Inflammatory macrophage (primary cell): ENCODE measurements at places on chromosomes 6 and 20.
A peak's percentile ranks its signal among the peaks of the same experiment; 100 is the strongest.

DNA sequence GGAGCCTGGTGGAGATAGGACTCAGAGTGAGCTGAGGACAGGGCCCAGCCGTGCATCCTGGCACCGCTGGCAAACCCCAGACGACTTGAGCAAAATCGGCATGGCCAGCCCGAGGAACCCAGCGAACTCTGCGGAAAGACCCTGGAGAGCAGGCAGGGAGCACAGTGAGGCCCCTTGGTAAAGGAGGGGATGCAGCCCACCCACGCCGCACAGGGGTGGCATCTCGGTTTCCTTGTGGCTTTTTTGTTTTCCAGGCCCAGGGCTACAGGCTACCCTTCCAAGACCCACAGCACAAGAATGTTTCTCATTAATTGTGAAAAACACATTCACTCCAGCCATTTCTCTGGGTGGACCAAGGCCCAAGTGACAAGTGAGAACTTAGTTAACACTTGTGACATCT, 71.4 kb downstream of the BMP7 start:
- DNase-seq, result no peak

DNA sequence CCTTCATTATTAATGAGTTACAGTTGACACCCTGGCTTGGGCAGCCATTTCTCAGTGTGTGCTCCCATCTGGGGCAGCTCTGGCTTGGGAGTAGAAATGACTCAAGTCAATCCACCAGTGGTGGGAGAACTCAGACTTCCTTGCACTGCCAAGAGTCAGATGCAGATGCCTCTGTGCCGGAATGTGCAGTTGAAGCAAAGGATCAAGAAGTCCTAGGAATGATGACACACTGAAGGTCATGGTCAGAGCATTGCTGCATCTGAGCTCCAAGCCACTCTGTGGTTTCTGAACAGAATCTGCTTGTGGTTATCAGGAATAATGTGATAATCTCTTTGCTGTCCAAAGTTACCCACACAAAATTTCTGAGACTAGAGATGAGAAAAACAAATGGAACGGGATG, 19.5 kb upstream of the PAX1 start:
- DNase-seq, result no peak

DNA sequence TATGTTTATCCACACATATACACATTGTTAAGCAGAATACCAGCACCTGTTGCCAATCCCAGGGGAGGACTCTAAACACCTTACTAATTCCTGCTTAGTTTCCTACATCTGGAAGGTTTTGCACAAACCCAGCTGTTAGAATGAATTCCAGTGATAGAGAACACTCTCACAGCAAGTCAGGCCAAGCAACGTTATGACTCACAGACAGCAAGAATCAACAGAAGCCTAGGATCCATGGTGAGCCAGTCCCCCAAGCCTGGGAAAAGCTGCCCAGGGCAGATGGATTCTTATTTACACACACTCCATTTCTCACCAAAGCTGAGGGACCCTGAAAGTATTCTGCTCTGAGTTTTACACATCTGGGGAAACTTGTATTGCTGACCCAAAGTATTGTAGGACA, 291.7 kb downstream of the SLC35F1 start:
- no peak for DNase-seq

DNA sequence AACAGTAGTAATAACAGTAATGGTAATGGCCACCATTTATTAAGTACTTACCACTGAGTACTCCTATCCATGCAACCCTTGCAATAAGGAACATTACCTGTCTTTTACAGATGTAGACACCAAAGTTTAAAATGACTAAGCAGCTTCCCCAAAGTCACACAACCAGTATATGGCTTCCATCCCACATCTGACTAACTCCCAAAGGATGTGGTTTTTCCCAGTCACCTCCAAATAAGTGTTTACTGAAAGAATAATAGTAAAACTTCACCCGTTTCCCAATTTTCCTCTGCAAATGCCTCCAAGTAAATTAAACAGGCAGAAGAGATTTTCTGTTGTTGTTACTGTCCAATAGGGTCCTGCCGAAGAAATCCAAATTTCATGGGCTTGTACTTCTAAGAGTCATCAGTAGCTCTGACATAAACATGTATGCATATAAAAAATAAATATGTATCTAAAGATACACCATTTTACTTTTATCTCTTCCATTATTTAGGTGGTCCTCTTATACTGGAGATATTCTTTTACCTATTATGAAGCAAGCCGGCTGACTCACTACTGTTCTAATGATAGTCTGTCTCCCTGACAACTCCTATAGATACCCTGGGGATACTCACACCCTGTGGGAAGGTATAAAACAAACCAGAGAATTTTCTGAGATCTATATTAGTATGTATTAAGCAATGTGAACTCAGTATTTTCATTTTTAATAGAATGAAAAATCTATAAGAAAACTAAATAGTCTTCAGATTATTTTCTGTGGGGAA, 77.9 kb upstream of the ID4 start:
- no peak for DNase-seq

DNA sequence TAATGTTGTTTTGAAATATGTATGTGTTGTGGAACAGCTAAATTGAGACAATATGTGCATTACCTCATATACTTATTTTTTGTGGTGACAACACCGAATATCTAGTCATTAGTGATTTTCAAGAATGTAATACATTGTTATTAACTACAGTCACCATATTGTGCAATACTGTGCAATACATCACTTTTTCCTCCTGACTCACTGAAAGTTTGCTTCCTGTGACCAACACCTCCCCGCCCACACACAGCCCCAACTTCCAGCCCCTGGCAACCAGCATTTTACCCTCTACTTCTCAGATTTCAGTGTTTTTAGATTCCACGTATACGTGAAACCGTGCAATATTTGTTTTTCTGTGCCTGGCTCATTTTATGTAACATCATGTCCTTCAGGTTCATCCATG, 627.9 kb downstream of the PRKN start:
- DNase-seq, result peak; percentile 94

GRCh38 chr6:10369896-10370295, 45.0 kb downstream of the TFAP2A start:
- no peak for DNase-seq

- no peak for DNase-seq
Measured at GRCh38 chr6:145486306-145486705, 249.0 kb downstream of the EPM2A start.

- DNase-seq, result no peak
Measured at GRCh38 chr6:11493974-11494373, 43.6 kb upstream of the TMEM170B start.

DNA sequence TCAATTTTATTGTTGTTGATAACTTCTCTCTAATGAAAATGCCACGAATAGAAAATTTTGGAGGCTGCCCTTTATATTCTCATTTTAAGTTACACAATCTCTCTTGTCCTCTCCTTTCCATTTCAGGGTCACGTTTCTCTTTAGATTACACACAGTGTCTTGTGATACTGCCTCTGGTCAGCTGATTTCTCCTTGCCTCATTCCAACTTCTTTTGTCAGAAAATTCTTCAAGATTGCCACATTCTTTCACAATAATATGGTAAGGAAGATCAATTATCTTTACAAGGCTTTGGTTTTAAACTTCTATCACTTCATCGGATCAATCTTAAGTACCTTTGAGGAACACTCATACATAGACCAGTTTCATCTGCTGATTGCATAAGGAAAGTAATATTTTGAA, 370.3 kb downstream of the RFPL4B start:
- peak; percentile 3 for DNase-seq

DNA sequence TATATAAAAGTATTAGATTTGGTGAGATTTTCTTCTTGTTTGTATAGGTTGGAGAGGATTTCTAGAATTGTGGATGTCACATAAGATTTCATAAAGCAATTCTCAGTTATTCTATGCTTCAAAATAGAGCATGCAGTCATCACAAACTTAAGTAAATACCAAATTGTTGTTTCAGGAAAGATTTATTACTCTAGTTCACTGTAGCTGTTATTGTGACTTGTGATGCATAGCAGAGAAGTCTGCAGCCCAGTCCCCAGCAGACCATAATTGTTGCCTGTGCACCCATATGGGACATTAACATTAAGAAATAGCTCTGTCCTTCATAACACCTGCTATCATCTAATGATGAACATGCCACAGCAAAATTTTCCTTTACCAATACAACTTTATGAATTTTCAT, 228.0 kb upstream of the FAM83B start:
- no peak for DNase-seq

DNA sequence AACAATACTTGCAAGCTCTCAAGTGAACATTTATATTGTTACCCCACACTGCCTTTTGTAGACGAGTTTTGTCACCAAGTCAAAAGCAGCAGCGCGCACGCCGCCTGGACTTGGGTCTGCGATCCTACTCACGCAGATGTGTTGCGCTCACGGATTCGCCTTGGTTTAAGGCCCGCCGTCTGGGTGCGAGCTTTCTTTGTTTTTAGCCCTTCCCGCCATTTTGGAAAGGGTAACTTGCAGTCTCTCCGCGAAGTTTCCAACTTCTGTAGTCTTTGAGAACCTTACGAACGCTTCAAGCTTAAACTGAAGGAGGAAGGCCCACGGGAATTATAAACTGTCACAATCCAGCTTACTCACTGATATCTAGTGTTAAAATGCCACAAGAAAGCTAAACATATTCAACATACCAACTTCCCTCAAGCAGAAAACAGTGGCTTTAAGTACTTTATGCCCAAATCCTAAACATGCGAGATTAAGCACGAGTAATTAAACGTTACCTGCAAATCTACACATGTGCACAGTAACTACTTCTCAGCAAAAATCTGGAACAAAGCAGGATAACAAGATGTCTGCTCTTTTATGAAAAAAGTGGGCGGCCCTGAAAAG, 80.4 kb upstream of the BTN3A2 start:
- DNase-seq, result peak; percentile 59

DNA sequence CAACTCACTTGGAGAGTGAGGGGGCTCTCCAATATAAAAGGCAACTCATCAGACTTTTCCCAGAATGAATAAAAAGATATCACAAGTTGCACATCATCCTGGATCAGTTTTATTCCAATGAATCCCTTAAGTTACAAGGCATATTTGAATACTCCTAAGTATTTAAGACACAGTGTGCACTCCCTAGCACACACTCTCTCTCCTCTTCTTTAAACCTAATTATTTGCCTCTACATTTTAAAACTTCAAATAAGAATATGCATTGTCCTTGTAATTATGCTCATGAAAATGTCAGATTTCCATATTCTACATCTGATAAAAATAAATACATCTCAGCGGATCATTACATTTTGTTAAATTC, 273.6 kb downstream of the ADGB start:
- DNase-seq, result no peak

DNA sequence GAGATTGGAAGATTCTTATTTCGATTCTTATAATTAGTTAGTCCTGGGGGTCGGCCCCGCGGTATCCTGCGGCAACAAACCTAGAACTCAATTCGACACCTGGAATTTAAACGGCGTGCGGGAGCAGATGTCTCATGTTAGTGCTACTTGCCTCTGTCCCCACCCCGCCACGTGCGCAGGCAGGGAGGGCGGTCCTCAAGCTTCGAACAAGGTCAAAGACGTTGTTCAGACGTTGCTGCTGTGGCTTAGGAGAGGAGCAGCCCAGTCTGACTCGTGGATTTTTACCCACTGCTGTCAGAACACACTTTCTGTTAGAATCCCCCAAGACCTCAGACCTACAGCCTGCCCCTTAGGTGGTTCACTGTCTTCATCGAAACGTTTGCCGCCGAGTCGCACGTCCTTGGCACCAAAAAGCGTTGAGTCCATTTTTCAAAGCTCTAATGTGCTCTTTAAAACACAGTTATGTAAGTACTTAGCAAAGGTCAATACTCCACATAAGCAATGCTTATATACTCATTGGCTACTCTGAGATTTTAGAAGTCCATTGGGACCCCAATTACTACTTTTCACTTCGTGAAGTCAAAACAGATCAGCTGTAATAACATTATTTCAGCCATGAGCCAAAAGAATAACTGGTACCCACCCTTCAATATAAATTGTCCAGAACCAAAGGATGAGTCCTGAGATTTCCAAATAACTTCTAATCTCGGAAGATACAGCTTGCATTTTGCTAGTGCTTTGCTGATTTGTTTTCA, 2.7 kb upstream of the C6orf62 start:
- DNase-seq, result peak; percentile 90
